ENCODE measurements at places on chromosomes 12 and 14.

DNA sequence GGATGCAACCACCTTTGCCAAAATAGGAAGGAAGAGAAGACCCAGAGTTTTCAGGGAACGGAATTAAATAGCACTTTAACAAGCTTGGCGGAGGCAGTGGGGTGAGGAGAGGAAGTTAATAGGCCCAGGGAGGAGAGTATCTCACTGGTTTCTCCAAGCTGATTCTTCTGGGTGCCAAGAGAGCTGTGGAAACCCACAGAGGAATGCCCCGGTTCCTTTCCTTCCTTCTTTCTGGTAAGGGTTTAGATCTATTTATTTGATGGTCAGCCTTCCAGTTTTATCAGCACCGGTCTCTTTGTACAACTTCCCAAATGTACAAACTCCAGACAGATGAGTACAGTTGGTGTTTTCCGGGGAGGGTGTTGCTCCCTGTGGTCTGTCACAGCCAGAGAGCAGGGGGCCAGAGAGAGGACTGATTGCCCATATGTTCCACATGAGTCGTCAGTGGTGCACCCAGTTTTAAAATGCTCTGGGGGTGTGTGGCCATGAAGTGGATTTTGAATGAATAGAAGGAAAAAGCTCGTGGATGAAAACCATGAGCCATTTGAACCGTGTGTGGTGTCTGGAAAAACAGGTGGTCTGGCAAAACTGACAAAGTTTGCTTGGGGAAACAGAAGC lies 26.6 kb downstream of the PRKCH start:
- DNase-seq = no peak

GRCh38 chr12:119949145-119949544 lies 39.9 kb upstream of the BICDL1 start:
- no peak for DNase-seq

GRCh38 chr12:66409195-66409871 lies 107.0 kb downstream of the HELB start:
- DNase-seq = peak; percentile 37

- no peak for DNase-seq
These were observed 6.0 kb downstream of the CDKN1B start for GRCh38 chr12:12723149-12723680.

- no peak for DNase-seq
These were observed 42.5 kb upstream of the GNPNAT1 start for GRCh38 chr14:52833891-52834290.

DNA sequence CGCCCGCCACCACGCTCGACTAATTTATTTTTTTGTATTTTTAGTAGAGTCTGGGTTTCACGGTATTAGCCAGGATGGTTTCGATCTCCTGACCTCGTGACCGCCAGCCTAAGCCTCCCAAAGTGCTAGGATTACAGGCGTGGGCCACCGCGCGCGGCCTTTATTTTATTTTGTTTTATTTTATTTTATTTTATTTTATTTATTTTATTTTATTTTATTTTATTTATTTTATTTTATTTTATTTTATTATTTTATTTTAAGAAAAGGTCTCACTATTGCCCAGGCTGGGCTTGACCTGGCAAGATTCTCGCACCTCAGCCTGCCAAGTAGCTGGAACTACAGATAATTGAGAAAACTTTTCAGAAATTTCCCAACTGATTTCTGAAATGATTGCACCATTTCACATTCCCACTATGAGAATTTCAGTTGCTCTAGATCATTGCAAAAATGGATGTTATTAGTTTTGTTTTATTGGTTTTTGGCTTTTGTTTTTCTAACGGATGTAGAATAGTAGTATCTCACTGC lies 358.3 kb downstream of the SLC6A15 start:
- no peak for DNase-seq

DNA sequence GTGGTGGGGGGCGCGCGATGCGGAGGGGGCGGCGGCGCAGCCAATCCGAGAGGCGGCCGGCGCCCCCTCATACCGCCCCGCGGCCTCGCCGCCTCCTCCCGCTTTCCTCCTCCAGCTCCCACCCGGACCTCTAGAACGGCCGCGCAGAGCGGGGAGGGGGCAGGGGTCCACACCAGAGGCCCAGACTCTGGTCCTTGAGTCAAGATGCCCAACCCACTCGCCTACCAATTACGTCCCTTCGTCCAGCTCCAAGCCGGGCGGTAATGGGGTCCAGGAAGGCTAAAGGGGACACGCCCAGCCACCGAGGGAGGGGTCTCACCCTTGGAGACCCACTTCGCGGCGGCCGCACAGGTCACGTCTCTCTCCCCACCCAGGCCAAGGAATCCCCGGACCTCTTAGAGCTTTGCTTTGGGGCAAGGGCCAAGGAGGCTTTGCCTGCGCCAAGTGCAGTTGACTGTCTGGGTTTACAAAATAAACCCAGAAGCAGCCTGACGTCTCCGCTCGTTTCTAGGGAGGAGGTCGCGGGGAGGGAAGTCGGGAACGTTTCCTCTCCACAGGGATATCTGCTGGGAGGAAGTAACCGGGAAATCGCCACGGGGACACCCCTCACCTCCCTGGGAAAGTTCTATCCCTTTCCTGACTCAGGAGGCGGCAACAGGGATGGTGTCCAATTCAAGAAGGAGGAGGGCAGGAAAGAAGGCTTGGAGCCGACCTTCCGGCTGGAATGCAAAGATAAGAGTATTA lies 394 bp upstream of the AMIGO2 start:
- DNase-seq = no peak

- DNase-seq = no peak
These were observed 49.7 kb upstream of the DCD start for GRCh38 chr12:54697851-54698250.

DNA sequence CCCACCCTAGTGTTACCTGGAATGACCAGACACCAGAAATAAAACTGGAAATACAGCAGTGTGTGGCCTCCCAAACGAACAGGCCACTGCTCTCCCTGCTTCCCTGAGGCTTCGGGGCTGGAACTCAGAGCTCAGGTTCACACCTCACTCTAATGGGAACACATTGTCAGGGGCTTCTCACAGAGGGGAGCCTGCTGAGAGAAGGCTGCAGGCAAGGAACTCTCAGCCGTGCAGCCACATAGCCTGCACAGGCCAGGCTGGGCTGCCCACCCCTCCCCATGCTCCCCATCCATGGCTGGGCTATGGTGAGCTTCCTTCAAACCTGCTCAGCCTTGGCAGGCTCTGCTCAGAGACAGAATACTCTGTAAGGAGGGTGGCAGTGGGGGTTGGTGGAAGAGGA lies 302.5 kb downstream of the EMP1 start:
- no peak for DNase-seq

- DNase-seq = no peak
These were observed 228.9 kb downstream of the ANO2 start for GRCh38 chr12:5716201-5716600.

GRCh38 chr12:17028348-17028747 lies 422.4 kb upstream of the LMO3 start:
- no peak for DNase-seq

GRCh38 chr12:57215668-57216013 lies 953 bp upstream of the NXPH4 start:
- no peak for DNase-seq

DNA sequence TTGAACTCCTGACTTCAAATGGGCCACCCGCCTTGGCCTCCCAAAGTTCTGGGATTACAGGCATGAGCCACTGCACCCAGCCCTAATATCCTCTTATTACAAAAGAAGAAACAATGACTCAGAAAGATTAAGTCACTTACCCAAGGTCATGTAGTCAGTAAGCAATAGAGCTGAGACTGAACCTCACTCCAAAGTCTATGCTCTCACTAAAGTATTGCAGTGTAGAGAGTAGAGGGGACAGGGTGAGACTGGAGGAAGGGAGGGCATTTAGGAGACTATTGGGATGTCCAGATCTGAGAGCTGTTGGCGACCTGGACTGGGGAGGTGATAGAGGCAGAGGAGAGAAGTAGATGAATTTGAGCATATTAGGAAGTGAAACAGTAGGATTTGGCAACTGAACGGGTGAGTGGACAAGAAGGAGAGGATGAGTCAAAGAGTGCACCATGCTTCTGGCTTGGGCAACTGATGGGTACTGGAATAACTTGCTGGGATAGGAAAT lies 11.8 kb downstream of the P2RX7 start:
- no peak for DNase-seq

- no peak for DNase-seq
These were observed 49.8 kb upstream of the CDKN3 start for GRCh38 chr14:54347044-54347443.

- DNase-seq = no peak
These were observed 266.9 kb upstream of the PELI2 start for GRCh38 chr14:55851301-55851700.

- no peak for DNase-seq
These were observed 19.2 kb upstream of the CACNA2D4 start for GRCh38 chr12:1937481-1938224.

DNA sequence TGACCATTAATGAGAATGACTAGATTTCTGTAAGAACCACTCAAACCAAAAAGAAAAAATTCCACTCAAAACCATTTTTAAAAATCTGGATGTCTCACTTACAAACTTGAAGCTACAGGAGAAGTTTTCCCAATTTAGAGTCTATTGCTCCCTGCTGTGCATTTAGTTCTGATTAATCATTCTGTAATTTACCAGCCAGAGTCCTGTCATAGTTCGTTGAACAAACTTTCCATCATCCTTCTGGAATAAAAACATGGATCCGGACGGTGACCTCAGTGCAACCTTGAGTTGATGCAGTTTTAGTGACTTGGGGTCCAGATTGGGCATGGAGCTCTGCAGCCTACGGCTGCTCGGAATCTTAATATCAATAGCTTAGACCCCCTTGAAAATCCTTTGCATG lies 73.4 kb downstream of the PRMT8 start:
- DNase-seq = no peak

GRCh38 chr12:124543052-124543589 lies 24.3 kb downstream of the NCOR2 start:
- peak; percentile 24 for DNase-seq

DNA sequence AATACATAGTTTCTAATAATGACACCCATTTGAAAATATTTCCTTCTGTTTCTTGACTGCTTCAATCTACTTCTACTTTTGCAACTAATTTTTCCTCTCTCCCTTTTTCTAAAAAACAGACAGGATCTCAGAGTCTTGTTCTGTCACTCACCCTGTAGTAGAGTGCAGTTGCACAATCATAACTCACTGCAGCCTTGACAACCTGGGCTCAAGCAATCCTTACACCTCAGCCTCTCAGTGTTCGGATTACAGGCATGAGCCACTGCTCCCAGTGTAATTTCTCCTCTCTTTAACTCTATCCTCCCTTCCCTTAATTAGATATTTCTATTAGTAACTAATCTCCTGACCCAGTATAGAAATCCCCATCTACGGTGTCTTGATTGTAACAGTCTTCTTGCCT lies 45.4 kb downstream of the SENP1 start:
- no peak for DNase-seq

GRCh38 chr12:102052192-102053061 lies 9.4 kb downstream of the WASHC3 start:
- no peak for DNase-seq

DNA sequence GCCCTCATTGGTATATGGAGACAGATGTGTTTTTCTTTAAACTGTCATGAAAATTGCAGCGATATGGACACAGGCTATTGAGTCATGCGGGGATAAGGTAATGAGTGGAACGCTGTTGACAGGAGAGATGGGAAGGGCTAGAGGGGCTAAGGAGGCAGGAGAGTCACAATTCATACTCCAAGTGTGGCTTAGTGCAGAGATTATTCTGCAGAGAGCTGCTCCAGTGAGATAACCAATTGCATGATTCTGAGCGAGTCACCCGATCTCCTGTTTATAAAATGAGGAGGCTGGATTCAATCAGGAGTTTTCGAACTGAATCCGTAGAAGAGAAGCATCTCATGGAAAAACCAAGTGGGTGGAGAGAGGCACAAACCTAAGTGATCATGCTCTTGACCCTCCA lies 106.4 kb upstream of the PLEKHG7 start:
- no peak for DNase-seq

DNA sequence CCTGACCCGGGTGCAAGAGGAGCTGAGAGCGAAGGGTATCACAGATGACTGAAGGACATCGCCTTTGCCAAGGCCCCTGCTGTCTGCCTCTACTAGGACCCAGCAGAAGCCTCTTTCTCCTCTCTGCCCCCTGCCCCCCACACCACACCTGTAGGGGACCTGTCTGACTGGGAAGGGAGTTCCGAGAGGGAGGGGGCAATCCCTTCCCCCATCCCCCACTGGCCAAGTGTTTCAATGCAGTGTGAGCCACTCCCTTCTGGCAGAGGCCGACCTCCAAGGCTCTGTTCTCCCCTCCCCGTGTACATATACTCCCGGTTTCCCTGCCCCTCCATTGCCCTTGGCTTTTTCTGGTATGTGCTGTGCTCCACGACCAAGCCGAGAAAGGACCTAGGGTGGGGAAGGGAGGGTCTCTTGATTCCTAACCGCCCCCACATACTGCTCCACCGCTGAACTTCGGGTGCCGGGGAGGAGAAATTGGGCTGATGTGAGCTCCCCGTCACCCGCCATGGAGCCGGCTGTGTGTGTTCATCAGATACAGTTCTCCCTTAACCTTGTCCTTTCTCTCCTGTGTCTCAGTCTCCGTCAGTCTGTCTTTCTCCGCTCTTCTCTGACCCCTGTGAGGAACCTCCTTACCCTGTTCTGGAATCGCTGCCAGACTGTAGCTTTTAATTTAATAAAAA lies 2.0 kb upstream of the ARHGEF25 start:
- DNase-seq = no peak

- DNase-seq = no peak
These were observed 13.4 kb downstream of the MARK3 start for GRCh38 chr14:103398427-103399195.

DNA sequence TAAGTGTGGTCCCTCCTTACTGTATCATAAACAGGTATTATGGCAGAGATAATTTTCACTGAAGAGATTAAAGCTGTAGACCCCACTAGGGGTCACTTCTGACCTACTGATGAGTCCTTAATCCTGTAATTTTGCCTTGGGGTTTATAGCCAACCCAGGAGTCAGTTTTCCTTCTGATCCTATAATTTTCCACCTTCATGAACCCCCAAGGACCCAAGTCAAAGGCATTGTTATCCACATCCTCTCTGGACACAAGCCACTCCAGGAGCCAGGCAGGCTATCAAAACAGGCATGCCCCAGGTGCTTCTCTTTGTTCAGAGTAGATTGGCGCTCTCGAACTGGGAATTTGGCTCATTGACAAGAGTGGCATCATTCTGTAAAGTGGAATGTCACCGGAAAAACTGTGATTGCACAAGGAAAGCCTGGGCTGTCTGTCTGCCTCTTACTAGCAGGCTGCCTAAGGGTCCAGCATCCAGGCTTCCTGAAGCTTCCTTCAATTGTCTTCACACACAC lies 1523.2 kb upstream of the FLRT2 start:
- DNase-seq = no peak

GRCh38 chr14:44988694-44989093 lies 26.7 kb downstream of the TOGARAM1 start:
- DNase-seq = no peak

All from GF-D8 (cell line).